ENCODE measurements at places on chromosomes 4 and X.

- no peak for DNase-seq
Measured at GRCh38 chrX:25079020-25079419, 63.3 kb upstream of the ARX start.

DNA sequence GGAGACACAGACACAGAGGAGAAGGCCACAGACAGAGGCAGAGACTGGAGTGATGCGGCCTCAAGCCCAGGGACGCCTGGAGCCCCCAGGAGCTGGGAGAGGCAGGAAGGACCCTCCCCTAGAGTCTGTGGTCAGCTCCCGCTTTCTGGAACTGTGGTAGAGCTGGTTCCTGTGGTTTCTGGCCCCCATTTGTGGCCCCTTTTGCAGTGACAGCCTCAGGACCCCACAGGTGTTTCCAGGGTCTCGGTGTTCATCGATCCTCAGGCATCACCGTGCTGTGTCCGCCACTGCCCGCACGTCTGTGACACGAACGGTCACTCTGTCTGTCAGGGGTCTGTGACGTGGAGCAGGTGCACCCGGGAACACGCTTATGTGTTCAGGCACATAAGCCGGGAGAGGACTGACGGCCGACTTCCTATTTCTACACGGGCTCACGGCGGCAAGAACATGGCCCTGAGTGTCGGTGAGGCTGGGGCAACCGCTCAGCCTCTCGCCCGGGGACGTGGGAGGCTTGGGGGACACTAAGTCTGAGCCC lies 7.9 kb downstream of the GTPBP6 start:
- no peak for DNase-seq

DNA sequence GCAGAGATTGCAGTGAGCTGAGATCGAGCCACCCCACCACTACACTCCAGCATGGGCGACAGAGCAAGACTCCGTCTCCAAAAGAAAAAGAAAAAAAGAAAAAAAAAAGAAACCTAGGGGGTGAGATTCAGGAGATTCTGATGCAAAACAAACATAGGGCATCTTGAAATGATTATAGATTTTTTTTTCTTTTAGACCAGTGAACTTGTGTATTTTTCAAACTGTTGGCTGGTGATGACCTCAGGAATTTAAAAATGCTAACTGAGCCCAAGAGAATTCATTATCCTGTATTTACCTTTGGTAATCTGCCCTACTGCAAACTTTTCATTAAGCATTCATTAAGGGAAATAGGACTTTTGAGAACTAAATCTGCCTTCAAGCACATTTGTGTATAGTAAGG lies 20.6 kb downstream of the ATP10D start:
- no peak for DNase-seq

GRCh38 chr4:111475001-111475400 lies 670.3 kb upstream of the FAM241A start:
- DNase-seq: no peak

- DNase-seq: no peak
Measured at GRCh38 chrX:129007631-129008030, 515.7 kb downstream of the SMARCA1 start.

GRCh38 chr4:7638984-7639789 lies 204.5 kb upstream of the PSAPL1 start:
- DNase-seq: no peak

DNA sequence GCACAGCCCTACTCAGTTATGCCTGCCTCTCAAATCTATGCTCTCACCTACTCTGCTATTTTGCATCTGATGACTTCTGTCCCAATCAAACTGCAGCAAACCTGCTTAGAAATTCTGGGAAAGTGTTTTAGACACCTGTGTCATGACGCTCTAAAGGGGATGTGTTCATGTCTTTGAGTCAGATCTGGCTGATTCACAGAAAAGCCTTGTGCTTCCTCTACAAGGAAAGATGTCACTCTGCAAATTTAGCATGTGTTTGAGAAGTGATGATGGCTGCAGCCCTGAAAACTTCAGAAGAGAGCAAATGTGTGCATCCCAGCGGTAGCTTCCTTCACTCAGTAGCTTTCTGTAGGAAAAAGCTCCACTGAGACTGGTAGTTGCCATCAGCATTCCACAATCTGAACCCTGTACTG lies 235.4 kb downstream of the MGST2 start:
- DNase-seq: no peak

GRCh38 chrX:3788494-3789233 lies 75.2 kb upstream of the PRKX start:
- no peak for DNase-seq

DNA sequence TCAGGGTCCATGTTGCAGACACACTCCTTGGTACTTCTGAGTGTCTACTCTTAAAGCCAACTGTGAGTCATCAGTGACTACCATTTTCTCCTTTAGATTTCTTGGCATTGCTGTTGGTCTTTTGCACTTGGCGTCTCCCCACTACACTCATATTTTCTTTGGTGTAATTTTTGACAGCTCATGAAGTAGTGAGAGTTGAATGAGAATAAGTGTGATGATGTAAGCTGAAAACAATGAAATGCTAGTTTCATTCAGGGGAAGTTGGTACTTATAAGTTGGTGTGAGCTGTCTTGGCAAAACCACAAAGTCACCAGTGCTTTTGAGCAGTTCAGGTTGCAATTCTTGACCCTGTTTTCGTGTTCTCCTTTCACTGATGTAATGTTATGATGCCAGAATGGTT lies 142.9 kb upstream of the ARX start:
- DNase-seq: no peak

DNA sequence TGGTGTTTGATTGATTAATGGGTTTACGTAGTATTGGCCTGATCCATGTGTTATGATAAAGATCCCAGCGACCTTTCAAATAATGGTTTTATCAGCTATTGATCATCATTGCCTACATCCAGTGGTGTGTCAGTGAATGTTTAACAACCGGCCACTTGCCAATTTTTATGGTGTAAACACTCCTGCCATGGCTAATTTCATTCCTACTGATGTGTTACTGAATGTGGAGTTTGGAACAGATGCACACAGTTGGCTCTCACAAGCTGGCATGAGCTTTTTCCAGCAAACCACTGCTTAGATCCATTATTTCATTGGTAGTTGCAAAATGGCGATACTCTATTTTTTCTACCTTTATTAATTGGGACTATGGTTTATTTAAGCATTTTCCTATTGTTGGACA lies 139.9 kb downstream of the REPS2 start:
- no peak for DNase-seq

GRCh38 chr4:149886786-149887490 lies 71.3 kb upstream of the IQCM start:
- DNase-seq: no peak

GRCh38 chr4:179196511-179196910 lies 1754.3 kb upstream of the AGA start:
- no peak for DNase-seq

DNA sequence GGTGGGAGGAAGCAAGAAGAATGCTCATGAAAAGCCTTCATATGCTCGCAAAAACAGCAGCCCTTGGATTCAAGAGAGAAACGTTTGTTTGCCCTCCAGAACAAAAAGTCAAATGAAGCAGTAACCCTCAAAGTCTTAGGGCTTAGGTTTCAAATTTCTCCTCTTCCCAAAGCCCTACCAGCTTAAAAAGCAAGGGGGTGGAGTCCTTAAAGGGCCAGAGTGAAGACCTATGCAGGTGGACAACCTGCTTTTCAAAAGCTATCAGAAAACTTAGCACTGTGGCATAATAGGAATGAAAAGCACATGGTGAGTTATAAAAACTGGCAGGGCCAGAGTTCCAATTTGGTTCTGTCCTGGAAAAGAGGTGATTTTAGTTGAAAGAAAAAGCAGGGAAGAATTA lies 253.3 kb downstream of the NAP1L3 start:
- DNase-seq: no peak

GRCh38 chrX:39439906-39440798 lies 638.9 kb downstream of the MID1IP1 start:
- DNase-seq: no peak

DNA sequence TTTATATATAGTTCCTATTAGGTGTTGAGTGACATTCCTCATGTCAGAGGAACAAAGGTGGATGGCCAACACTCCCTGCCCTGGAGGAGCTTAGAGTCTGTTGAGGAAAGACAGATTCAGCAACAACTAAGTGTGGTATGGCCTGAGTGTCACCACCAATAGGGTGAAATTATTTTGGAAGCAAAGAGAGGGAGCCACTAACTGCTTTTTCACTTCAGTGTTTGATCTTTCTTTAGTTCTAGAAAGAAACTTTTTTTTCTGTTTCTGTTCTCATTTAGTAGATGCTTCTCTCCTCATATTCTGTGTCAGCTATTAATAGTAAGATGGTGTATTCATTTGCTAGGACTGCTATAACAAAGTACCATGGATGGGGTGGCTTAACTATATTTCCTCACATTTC lies 81.5 kb downstream of the ARX start:
- no peak for DNase-seq

GRCh38 chrX:23008431-23009099 lies 8.8 kb downstream of the DDX53 start:
- no peak for DNase-seq

DNA sequence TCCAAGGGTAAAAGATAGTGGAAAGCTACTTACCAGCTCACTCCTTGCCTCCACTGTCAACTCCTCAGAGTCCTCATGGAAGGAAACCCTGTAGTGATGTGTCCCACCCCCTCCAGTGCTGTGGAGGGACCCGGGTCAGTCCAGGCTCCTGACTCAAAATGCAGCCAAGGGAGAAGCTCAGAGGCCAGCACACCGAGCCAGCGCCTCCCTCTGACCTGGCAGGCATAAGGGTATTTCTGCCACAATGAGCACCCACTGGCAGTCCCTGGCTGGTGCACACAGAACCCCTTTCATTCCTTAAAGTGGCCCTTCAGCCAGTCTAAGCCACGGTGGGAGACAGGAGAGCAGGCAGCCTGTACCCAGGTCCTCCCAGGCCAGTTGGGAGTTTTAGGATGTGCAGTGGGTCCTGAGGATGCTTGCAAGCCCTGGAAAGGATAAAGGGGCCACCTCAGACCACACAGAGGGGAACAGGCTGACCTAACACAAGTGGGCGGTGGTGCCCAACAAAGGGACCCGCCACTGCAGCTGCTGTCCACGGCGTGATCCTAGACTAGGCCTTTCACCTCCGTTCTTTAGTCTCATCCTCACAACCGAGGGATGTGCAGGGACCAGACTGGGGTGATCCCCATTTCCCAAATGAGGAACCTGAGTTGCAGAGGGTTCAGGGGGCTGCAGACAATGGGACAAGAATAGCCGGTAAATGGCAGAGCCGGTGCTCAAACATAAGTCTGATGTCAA lies 5.7 kb downstream of the JAKMIP1 start:
- no peak for DNase-seq

DNA sequence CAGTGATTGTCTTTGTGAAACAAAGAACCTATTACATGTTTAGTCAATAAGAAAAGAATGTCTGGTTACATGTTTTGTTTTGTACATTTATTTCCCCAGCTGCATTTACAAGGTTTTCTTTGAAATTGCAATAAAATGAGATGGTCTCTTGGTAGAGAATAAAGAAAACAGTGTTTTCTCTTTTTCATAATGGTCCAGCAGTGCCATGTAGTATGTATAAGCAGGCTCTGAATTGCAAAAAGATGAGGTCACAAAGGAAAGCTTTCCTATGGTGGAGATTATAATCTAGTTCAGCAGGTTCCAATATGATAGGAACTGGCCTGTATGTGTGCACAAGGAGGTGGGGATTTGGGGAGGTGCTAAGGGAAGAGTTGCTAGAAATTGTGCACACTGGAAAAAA lies 1417.3 kb downstream of the STIM2 start:
- no peak for DNase-seq

DNA sequence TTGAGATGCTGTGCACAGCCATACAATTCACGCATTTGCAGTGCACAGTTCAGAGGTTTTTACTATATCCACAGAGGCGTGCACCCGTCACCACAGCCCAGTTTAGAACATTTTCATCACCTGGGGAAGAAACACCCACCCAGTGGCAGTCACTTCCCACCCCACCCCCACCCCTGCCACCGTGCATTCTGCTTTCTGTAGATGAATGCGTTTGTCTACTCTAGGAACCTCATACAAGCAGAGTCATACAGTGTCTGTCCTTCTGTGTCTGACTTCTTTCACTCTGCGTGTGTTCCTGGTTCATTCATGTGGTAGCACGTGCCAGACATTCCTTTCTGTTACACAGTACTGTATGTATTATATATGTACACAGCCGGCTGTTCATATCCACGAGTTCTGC lies 122.8 kb downstream of the TBL1X start:
- DNase-seq: no peak

GRCh38 chr4:170589597-170590191 lies 499.9 kb upstream of the AADAT start:
- DNase-seq: no peak

- DNase-seq: no peak
Measured at GRCh38 chrX:139831017-139831416, 101.8 kb downstream of the ATP11C start.

GRCh38 chrX:7362111-7362510 lies 214.2 kb upstream of the PUDP start:
- DNase-seq: no peak

GRCh38 chr4:35151816-35152572 lies 1092.3 kb downstream of the ARAP2 start:
- no peak for DNase-seq

DNA sequence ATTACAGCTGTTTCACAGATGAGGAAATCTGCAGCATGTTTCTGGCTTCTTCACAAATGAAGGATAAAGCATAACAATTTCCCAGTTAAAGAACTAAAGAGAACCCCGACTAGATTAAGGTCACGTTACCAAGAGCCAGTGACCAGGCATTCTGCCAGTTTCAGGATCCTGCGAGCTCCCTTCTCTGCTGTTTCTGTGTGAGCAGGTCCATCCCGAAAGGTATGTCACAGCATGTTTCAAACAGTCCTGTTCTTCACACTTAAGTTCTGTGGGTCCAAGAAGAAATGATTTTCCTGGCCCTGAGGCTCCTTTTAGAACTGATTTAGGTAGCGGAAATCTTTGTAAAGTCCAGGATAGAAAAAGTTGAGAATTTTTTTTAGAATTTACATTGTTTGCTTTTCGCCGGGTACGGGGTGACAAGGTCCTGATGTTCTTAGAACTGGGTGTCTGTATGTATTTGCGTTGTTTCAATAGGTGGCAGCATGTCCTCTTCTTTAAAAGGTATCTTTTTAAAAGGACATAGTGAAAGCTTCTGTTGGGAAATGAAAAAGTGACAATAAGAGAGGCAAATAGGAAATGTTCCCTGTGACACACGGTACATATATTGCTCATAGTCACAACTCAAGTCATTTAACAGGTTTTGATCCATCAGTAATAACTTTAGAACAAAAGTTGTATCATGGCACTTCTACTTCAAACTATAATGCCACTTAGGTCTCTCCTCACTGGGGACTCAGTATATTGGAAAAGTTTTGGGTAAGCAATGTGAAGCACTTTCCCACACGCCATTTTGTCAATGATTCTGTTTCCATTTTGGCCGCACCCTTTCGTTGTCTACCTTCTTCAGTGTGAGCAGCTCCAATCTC lies 18.4 kb downstream of the IL21 start:
- no peak for DNase-seq

DNA sequence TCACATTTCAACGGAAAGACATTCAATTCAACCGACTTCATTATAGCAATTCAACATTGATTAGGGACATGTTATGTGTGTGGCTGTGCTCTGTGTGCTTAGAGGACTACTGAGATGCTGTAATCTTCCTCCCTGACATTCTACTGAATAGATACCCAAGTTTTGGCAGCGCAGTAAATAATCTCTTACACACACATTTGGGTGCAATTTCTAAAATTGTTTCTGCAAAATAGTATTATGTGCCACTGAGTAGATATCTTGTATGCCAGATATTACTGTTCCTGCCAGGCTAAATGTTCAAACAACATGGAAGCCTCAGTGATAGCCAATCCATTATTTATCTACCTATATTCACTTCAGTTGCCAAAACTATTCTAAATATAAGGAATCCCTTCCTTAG lies 41.3 kb downstream of the RTL9 start:
- no peak for DNase-seq
